ENCODE measurements at places on chromosomes 7 and 10.

- no peak for DNase-seq
These were observed 676 bp upstream of the GPR146 start for GRCh38 chr7:1043552-1044188.

DNA sequence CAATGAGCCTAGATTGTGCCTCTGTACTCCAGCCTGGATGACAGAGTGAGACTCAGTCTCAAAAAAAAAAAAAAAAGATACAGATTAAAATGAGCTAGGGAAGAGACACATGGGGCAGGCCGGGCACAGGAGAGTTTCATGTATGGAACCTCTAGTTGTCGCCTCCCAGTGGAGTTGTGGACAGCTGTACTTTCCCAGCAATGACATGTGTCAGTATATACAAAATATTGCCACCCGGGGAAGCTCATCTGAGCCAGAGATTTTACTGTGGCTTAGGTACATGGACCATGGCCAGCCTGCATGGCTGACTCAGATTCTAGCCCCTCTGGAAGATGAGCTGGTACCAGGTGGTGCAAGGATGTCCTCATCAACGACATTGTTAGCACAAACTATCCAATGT is 87.4 kb downstream of the COL26A1 start:
- DNase-seq: no peak

DNA sequence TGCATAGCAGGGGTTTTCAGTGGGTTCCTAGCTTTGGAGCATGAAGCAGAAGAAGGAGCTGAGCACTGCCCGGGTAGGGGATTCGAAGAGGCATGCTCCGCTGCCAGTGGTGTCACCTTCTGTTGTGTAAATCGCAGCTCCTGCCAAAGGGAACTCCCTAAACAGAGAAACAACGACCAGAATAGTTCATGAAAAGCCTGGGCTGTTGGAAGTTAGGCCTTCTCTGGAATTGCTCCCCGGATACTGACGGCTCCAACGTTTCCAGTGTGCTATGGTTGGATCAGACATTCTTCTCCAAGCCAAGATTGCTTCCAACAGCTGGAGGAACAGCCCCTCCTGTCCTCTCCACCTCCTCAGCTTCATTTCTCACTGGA is 546.0 kb upstream of the FZD8 start:
- DNase-seq: no peak

DNA sequence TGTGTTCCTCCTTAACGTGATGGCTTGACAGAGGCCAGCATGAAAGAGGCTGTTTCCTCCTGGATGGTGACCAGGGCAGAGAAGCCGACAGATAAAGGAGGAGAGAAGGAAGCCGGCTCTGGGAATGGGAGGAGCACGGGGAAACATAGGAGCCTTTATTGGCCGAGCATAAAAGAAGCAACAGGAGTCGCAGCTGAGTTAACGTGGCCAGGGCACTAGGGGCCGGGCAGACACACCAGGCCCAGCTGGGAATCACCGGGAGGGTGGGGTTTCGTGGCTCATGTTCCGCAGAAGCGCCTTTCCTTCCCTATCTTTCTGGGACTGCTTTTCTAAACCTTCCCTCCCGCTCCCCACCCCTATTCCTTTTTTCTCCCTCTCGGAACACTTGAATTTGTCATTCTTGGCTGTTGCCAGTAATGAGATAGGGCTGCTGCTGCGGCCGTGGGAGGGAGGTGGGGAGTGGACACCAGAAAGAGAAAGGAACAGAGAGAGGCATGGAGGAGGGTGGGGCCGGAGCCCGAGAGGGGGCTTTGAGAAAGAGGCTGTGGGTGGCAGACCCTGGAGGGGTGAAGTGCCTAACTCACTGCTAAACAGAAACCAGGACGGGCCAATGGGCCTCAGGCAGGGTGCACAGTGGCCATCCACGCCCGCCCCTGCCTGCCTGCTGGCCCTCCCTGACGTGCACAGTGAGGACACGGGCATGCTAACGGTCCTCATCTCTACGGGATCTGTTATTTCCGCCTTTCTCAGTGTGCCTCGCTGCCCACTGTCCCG is 65.2 kb downstream of the COL13A1 start:
- peak; percentile 86 for DNase-seq

- DNase-seq: no peak
These were observed 2.1 kb upstream of the DHX32 start for GRCh38 chr10:125883211-125883610.

DNA sequence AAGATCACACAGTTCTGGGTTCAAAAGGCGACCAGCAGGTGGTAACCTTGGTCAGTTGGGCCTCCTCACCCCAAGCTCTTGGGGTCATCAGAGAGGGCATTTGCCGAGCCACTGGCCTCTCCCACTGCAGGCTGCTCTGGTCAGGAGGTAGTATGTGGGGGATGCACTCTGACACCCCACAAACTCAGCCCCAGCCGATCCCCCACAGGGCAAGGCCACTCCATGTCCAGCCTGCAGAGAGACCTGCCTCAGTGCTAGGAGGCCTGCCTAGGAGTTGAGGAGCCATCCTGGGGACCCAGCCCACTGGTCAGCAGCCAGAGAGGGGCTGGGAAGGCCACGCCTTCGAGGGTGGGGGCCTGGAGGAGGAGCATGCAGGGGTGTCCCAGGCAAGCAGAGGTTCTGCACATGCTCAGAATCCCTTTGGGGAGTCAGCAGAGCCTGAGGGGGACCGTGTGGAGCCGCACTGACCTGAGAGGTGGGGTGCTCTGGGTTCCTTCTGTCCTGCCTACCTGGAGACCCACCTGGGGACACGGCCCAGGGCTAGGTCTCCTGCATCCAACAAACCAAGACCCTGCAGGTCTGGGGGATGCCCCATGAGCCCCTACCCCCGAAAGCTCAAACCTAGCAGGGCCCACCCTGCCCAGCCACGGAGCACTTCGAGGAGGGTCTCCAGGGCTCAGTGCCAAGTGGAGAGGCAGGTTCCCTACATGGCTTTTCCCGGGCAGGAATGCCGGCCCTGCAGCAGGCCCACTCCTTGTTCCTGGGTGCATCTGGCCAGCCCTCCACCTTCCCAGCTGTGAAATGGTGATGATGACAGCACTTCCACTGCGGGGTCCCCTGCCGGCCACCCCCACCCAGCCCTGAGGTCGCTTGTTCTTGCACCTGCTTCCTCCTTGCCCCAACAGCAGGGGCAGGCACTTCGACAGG is 58.5 kb downstream of the RASGEF1A start:
- DNase-seq: no peak

- no peak for DNase-seq
These were observed 18.0 kb downstream of the SH2B2 start for GRCh38 chr7:102304668-102305067.

DNA sequence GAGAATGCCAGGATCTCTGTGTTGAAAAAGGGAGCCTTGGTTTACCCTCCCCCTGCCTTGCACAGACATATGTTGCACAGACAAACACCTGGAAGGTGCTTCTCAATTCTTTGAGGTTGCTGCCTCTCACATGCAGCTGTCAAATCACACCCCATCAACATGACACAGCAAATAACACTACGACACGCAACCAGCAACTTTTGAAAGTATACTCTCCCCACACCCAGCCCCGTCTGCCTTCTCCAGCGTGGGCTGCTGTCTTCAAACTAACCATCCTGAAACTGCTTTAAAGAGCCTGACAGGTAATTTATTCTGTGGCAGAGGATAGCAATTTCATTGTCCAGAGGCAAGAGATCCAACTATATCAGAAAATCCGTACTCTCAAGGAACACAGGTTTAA is 136.1 kb downstream of the PLXNA4 start:
- DNase-seq: no peak

DNA sequence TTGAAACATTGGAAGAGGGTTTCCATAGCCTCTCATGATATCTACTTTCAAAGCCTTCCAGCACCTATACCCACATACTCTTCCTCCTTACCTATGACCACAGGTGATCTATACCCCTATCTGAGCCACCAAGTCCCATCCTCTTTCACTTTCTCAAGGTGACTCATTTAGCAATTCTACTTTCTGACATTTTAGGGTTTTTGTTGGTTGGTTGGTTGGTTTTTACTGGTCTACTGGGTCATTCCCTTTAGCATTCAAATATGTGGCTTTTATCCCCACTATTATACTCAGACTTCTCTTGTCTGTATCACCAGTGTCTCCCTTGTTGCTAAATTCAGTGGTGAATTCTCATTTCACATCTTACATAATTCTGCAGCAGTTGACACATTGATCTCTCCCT is 130.4 kb upstream of the STEAP4 start:
- no peak for DNase-seq

- DNase-seq: no peak
These were observed 10.0 kb upstream of the EMX2 start for GRCh38 chr10:117532451-117533107.

DNA sequence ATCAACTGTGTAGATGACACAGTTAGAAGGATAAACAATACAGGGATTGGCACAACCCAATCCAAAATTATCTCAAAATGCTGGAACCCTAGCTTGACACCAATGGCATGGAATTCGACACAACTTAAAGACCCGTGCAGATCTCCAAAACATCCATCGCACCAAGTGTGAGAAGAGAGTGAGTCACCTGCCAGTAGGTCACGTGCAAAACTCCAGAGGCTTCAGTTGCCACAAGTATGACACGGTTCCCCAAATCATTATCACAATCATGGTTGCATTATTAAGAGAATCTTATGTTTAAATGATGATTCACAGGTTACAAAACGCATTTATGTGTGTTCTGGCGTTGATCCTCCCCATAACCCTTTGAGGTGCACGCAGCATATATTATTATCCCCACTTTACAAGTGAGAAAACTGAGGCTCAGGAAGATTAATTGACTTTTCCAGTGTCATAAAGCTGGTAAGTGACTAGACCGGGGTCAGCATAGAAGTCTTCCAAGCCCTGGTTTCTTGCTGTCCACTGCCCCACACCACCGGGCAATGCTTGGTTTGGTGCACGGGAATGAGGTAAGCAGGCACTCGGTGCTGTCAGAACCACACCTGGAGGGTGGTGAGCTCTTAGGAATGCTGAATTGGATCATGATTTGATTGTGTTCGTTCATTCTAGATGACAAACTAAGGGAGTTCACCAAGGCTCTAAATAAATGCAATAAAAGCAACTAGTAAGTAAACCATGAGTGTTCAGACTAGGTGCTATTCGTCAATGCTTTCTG is 23.6 kb upstream of the STK17A start:
- DNase-seq: no peak

- no peak for DNase-seq
These were observed 625.3 kb downstream of the PARD3 start for GRCh38 chr10:34189830-34190229.

GRCh38 chr10:112421731-112422130 is 25.0 kb downstream of the ZDHHC6 start:
- DNase-seq: peak; percentile 5

- DNase-seq: peak; percentile 60
These were observed 71.2 kb upstream of the EFCAB10 start for GRCh38 chr7:105652359-105652993.

GRCh38 chr7:20783125-20783699 is 3.5 kb downstream of the SP8 start:
- no peak for DNase-seq

DNA sequence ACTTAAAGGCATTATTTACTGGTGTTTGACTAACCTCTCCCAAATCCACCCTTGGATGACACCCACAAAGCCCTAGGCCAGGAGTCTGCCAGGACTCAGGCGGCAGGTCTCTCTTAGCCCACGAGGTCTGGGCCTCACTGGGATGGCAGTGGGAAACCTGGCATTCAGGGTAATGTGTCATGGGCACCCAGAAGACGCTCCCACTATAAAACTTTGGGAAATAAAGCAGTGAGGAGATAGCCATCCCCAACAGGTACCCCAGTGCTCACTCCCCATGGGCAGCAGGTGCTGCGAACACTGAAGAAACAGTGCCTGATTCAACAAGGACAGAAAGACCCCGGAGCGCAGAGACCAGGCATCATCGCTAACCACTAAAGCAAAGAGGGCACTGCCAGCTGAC is 14.4 kb upstream of the PTPRN2 start:
- no peak for DNase-seq

GRCh38 chr10:63584725-63585035 is 63.5 kb downstream of the REEP3 start:
- no peak for DNase-seq

DNA sequence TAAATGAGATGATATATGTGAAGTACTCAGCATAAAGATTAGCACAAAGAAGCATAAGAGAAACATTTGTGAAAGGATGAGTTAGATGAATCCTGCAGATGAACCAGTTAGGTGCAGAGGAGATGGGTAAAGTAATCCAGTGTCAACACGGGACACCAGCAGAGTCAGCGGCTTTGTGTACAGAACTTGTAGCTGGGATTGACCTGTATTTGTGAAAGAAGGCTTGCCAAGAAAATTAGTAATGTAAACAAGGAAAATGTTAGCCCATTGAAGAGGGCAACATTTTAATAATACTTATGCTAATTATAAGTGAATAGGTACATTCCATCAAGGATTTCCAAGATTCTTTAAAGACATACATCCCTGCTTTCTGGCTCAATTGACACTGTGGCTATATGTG is 255.7 kb downstream of the PTEN start:
- DNase-seq: no peak

DNA sequence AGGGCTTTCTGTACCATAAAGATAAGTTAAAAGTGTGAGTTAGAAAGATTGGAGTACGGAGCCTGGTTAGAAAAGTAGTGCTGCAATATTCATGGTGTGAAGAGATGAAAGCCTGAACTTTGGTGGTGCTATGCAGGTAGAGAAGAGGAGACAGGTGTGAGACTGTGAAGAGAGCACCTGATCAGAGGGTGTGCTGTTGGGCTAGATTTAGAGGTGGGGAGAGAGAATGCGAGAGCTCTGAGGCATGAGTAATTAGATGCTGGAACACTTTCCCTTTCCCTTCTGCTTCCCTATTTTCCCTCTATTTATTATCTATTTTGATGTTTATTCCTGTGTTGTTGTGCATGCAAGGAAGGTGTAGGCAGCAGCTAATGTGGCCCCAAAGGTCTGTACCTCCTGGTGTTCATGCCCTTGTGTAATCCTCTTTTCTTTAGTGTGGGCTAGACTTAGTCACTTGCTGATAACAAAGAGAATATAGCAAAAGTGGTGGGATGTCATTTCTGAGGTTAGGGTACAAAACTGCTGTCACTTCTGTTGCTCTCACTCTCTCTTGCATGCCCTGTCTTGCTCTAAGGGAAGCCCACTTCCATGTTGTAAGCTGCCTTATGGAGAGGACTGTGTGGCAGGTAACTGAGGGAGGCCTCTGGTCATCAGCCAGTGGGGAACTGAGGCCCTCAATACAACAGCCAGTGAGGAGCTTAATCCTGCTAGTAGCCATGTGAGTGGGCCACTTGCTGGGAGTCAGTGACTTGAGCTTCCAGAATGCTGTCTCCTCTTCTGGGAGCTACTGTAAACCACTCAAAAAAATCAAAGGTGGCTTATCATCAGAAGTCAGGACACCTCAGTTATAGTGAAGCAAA is 2.6 kb upstream of the ATXN7L1 start:
- DNase-seq: no peak

Measured in HFFc6 (cell line).